Globus pallidus (tissue), 1 donor: ENCODE measurements at places on chromosomes 4 and X.

GRCh38 chr4:125760956-125761355 is 446.2 kb downstream of the FAT4 start:
- DNase-seq, result no peak

DNA sequence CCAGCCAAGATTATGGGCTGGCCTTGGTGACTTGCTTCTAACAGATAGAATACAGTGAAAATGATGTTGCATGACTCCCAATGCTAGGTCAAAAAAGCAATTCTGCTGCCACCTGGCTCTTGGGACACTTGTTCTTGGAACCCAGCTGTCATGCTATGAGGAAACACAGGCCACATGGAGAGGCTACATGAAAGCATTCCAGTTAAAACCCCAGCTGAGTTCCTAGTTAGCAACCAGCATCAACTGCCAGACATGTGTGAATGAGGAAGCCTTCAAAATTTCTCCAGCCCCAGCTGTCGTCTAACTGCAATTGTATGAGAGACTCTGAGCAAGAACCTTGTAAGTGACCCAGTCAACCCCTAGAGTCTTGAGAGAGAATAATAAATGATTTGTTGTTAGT is 105.2 kb upstream of the FGF16 start:
- no peak for DNase-seq

GRCh38 chr4:133498149-133498548 is 349.1 kb downstream of the PCDH10 start:
- DNase-seq, result no peak

DNA sequence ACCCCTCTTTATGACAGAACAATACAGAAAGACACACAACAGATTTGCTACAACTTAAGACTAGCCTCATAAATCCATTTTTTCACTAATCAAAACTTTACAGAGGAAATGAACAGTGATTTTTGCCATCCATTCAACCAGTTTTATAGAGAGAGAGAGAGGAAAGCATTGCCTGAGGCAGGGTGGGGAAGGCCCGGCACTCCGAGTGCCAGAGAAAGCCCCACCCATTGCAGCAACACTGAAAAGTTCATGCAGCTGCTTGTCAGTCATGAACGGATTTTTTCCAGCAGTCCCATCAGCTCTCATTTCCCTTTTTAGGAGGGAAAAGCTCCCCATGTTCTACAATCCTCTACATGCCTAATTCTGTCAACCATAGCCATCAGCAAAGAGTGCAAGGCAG is 236.9 kb downstream of the CHIC1 start:
- DNase-seq, result no peak

GRCh38 chrX:134619838-134620237 is 38.4 kb downstream of the PLAC1 start:
- DNase-seq, result no peak
